ENCODE measurements at places on chromosomes 3 and 15. TPM values are rescaled to one million over a fixed set of nuclear protein-coding genes. Genes with fewer than 3 reads are reported as not detected.

DNA sequence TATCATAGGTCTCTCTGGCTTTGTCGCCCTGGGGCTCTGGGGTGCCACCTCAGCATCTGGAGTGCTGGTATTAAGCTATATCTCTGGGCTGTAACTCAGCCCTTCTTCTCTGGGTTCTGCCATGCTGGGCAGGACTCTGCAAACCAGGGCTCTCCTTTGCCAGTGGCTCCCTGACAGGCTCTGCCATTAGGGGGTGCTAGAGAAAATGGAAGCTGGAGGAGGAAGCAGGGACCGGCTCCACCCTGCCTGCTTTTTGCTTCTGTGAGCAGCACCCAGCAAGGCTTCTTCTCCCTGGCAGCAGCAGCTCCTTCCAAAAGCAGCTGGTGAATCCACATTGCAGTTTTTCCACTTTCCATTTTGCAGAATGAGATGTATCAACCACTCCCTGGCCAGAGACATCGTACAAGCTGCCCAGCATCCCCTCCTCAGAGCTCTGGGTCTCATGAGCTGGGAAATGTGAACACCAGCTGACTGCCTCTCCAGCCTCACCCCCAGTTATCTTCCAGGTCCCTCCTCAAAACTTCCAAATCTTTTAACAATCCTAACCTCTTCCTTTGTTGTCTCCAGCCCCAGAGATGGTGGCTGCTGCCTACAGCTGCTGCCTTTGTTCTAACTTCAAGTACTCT is 165.0 kb downstream of the ABHD5 start:
- no peak for DNase-seq

GRCh38 chr3:122102191-122102935 is 47.2 kb downstream of the CD86 start:
- no peak for DNase-seq

DNA sequence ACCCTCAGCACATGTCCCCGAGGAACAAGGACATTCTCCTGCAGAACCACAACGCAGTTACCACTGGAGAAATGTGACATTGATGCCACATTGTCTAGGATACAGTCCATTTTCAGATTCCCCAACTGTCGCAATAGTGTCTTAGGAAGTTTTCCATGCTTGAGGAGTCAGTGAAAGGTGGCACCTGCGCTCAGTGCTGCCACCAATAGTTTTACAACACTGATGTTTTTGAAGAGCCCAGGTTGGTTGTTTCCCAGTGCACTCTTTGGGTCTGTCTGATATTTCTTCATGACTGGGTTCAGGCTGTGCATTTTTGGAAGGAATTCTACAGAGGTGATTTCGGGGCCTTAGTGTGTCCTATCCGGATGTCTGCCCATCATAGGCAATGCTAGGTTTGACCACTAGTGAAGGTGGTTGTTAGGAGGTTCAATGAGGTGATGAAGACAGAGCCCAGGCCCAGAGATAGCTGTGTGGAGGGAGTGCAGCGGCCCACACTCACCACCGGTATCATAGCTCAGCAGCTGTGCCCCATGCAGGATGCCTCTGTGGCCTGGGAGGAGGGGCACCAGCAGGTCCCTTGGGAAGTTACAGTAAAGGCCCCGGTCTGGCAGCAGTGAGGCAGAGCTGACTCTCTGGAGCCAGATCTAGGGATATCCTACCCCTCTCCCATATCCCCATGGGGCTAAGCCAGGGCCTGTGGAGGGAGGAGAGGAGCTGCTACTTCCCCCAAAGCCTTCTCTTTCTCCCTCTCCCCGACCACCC is 96.6 kb downstream of the DNAJB8 start:
- DNase-seq = no peak

- no peak for DNase-seq
Observed at GRCh38 chr15:74768771-74769342, 13.0 kb upstream of the CSK start.

DNA sequence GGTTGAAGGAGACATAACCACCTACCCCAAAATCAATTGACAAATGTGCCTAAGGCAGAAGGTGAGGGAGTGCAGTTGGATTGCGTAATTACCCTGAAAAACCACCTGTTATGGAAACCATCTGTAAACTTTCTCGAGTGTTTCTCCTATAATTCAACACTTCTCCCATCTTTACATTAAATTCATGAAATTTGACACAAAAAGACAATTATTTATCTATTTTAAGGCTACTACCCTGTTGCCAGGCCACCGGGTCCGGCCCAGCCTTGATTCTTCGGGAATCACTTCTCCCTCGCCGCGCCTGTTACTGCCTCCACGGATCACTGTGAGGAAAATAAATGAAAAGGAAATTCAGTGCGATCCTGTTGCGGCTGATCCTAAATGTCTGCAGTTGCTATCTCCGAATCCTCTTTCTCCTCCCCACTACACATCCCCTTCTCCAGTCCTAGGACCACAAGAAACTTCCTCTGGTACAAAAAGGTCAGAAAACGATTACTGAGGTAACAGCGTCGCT is 646 bp downstream of the IQCB1 start:
- no peak for DNase-seq

- DNase-seq = no peak
Observed at GRCh38 chr3:182644013-182644412, 149.3 kb upstream of the ATP11B start.

DNA sequence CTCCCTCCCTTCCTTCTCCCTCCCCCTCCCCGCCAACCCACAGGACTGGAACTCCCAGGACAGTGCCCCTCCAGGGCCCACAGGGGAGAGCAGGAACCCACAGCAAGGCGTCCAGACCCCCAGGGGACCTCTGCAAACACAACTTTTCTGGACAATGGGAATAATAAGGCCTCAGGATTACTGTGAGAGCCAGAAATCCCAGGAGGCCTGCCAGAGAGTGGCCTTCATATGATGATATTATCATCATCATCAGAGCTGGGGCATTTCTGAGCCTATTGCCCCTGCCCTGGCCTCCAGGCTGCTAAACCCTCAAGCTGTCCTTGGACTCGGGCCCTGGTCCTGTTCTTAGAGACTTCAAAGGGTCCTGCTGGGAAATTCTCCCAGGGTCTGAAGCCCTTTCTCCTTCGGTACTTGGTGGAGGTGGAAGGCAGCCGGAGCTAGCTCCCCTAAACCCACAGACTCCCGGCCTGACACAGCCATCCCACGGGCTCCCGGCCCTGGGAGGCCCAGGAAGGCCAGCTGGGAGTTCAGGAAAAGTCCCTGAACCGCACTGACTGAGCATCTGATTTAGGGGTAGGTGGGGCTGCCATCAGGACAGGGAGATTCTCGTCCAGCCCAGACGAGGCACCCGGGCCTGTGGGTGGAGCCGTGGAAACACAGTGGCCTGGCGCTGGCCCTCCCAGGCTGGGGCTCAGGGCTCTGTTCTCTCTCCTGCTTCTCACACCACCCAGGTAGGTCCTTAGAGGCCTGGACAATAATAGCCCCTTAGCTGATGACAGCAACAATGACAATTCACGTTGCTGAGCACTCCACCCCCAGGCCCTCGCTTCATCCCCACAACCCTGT is 4.9 kb downstream of the CALML4 start:
- DNase-seq = no peak

GRCh38 chr3:127254730-127255129 is 33.1 kb downstream of the PRR20G start:
- no peak for DNase-seq

DNA sequence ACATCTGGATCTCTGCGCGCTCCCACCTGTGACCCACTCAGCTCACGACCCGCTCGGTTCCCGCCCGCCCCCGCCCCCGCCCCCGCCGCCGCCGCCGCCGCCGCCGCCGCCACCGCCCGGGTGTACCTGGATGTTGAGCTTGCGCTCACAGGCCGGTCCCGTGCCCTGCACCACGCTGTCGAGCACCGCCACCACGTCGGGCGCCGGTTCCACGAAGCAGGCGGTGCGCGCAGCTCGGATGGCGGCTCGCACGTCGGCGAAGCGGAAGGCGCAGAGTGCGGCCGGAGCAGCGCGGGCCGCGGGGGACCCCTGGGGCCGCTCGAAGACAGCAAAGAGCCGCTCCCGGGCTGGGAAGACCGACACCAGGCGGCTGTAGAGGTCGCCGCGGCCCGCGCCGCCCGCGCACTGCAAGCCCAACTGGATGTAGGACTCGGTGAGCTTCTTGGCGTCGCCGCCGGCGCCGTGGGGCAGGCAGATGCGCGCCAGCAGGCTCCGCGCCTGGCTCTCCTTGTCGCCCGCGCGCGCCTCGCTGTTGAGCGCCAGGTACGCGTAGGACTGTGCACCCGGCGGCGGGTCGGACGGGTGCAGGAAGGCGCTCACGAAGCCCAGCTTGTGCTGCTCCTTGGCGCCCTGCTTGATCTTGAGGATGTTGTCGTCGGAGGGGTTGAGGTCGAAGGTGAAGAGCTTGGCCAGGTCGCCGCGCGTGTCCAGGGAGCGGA is 1.1 kb downstream of the PLXND1 start:
- no peak for DNase-seq

GRCh38 chr3:9117220-9117619 is 132.2 kb downstream of the SRGAP3 start:
- DNase-seq = no peak

DNA sequence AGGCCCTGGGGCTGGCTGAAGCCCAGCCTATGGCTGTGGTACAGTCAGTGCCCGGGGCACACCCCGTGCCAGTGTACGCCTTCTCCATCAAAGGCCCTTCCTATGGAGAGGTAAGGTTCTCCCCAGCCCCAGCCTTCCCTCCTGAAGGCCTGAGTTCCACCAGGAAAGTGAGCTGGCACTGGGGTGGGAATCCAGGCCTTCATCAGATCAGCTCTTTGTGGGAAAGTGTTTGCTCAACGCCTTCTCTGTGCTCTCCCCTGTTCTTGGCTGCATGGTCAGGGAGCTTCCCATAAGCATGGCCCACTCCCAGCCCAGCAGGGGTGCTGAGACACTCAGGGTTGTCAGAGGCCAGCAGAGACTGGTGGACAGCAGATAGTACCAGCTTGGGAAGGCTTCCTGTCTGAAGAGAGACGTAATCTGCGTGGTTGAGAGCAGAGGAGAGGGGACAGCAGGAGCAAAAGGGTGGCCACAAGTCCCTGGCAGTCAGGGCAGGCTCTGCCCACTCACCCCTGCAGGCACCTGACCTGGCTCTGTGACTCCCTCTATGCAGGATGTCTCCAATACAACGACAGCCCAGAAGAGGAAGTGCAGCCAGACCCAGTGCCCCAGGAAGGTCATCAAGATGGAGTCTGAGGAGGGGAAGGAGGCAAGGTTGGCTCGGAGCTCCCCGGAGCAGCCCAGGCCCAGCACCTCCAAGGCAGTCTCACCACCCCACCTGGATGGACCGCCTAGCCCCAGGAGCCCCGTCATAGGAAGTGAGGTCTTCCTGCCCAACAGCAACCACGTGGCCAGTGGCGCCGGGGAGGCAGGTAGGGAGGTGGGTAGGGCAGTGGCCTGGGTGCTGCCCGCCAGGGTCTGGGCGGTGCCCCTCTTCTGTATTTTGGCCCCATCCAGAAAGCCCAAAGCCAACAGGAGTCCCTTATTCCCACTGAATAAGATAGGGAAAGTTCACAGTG is 38.4 kb downstream of the PML start:
- DNase-seq = no peak

DNA sequence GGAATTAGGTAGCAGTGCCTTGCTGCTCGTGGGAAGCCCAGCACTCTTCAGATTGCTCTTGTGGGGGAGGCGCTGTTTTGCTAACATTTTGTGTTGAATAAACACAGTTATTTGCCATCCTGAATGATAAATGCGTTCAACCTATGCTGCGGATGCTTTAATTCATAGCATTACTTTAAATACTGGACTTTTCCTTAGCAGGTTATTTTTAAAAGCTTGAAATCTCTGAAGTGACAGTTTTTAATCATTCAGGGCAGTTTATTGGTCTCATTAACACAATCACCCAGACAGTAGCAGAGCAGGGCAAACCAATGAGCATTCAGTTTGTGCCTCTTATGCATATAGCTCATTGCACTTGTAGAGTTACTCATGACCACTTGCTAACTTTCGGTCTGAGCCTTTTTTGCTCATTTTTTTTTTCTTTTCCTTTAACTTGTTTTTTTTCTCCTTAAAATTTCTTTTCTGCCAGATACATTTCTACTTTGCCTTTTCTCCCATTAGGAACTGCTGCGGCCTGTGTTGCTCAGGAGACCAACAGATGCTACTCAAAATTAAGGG is 5.2 kb downstream of the CACNA2D3 start:
- DNase-seq = no peak

DNA sequence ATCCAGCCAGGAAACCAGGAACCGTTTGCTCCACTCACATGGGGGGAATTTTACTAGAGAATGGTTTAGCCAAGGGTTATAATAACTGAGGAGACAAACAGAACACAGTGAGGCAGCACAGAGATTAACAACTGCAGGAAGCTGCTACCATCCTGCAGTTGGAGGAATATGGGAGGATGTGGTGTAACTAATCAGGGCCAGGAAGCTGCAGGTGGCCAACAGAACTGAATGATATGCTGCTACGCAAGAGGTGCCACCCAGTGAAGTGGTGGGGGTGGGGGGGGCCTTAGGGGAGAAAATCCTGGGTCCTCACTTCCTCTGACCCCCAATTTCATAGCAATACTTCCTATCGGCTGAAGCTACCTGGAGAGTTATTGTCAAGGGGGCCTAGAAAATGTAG is 306.4 kb upstream of the STT3B start:
- DNase-seq = no peak

- DNase-seq = no peak
Observed at GRCh38 chr3:57910990-57911389, 97.2 kb upstream of the FLNB start.

DNA sequence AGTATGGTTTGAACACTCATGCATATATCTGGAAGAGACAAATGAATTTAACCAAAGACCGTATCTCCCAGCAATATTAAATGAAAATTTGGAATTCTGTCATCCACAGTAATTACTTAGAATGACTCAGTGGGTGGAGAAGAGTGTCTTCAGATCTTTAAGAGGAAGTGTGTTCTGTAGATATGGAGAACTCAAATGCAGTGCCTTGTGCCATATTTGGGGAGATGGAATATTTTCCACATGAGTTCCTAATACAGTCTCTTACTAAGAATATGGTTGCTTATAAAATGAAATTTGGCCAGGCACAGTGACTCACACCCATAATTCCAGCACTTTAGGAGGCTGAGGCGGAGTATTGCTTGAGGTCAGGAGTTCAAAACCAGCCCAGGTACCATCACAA is 40.5 kb downstream of the ANO10 start:
- DNase-seq = no peak

- no peak for DNase-seq
Observed at GRCh38 chr15:46258056-46258455, 623.2 kb downstream of the SQOR start.

GRCh38 chr3:175107995-175108394 is 248.9 kb downstream of the NAALADL2 start:
- DNase-seq = no peak

Gene TRIM59
- 7.1 TPM for total RNA-seq

Gene BNC1
- total RNA-seq = 6.6 TPM

Gene TMC3
- not detected for total RNA-seq

Gene COL6A6
- total RNA-seq = not detected

Gene BSN
- total RNA-seq = 0.10 TPM

Gene PEX11A
- total RNA-seq = 5.4 TPM

Gene USP4
- total RNA-seq = 24.2 TPM
